ENCODE measurements at places on chromosomes 3 and 15.

GRCh38 chr15:74277242-74277810, 41.2 kb downstream of the CCDC33 start:
- DNase-seq: no peak

DNA sequence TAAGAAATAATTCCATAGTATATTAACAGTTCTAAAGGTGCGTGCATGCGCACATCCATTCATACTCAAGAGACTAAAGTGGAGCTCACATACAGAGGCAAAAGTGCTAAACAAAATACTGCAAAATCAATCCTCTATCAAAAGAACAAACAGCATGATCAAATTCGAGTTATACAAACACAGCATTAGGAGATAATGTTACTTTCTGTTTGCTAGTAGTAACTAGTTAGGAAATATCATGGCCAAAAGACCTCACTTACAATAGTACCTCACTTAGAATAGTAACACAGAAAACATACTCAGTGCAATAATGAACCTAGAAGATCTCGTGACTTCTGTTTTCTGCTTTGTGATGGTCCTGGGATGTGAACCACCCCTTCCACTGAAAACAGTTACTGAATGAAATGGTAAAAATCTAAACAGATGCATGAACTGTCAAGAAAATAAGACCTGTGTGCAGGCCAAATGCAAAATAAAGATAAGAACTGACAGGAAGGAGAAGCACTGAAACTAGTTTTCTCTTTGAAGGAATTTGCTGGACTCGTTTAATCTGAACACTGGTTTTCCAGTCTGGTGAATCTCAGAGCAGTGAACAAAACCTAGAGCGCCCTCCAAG, 20.9 kb upstream of the CEMIP start:
- no peak for DNase-seq

- no peak for DNase-seq
These were observed 135.8 kb upstream of the PRR23C start for GRCh38 chr3:139180489-139180888.

GRCh38 chr3:7585052-7585451, 724.1 kb downstream of the GRM7 start:
- no peak for DNase-seq

GRCh38 chr3:20073683-20074082, 33.4 kb downstream of the KAT2B start:
- no peak for DNase-seq

DNA sequence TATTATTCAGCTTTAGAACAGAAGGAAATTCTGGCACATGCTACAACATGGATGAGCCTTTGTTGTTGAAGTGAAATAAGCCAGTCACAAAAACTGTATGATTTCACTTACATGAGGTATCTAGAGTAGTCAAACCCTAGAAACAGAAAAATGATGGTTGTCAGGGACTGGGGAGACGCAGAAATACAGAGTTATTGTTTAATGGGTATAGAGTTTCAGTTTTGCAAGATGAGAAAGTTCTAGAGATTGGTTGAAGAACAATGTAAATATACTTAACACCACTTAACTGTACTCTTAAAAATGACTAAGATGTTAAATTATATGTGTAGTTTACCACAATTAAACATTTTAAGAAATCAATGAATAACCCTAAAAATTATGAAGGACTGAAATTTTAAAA, 15.8 kb downstream of the SPTSSB start:
- DNase-seq: no peak

GRCh38 chr15:79966634-79967297, 4.2 kb downstream of the BCL2A1 start:
- DNase-seq: no peak

DNA sequence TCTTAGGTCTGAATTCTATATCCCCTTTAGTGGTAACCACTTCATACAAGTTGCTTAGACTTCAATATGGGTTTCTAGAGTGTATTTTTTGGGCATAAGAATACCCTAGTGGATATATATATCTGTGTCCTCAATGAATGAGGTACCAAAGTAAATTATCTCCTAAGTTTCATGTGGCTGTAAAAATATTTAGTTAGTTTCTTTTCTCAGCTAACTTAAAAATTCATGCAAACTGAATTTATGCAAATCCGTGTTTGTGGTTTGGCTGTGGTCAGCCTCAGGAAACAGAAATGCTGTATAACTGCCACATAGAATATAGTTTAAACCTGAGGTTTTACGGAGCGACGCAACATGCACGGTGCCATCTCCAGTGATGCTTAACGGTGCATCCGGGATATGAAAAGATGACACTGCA, 80.3 kb downstream of the PEX5L start:
- no peak for DNase-seq

GRCh38 chr3:137264071-137264820, 306.5 kb downstream of the IL20RB start:
- no peak for DNase-seq

DNA sequence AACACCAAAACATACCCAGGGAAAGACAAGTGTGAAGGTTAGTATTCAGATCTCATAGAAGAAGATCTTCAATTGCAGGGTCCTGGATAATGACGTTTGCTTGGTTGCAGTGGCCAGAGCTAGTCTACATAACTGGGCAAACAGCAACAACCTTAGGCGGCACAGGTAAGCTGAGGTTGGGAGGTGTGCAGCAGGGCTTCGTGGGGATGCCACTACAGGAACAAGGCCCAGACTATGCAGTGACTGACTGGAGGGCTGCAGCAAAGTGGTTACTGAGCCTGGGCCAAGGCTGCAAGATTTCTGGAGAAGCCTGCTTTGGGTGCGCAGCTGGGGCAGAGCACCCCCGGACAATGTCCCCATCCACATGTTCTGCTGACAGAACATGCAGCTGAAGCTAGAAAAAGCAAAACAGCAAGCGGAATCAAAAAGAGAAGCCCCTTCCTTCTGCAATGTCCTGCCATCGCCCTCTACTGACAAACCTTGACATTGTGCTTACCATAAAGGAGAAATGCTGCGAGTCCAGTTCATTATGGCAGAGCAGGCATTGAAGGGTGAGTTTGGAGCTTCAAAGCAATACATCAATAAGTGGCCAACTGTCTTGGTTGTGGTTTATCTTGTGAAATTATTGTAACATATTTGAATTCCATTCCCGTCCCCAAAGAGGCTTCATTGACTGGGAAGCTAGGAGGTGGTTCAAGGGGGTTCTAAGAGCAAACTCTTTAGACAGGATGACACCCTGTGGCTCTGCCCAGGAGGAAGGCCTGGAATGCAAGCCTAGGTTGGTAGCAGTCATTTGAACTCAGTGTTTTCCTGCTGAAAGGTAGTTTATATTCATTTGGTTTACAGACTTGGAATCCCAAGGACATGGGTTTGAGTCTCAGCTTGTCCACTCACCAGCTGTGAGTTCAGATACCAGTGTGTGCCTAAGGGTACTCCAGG, 217.0 kb downstream of the PDCD6IP start:
- DNase-seq: no peak

- no peak for DNase-seq
These were observed 47.0 kb downstream of the PSMD6 start for GRCh38 chr3:63976161-63976871.

DNA sequence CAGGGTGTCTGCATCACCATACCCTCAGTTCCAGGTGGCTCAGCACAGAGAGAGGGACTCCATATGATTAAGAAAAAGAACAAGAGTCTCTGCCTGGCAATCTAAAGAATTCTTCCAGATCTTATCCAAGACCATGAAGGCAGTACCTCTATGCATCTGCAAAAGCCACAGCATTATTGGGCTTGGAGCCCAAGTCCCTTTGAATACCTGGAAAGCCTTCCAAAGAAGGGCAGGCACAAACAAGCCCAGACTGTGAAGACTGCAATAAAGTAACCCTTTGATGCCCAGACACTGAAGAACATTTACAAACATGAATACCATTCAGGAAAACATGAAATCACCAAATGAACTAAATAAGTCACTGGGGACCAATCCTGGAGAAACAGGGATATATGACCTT, 60.9 kb upstream of the DIPK2A start:
- DNase-seq: no peak

GRCh38 chr3:180117381-180118163, 80.8 kb upstream of the PEX5L start:
- DNase-seq: no peak

GRCh38 chr3:103002425-103003176, 567.8 kb downstream of the ZPLD1 start:
- no peak for DNase-seq

GRCh38 chr3:115071601-115072000, 75.5 kb downstream of the ZBTB20 start:
- no peak for DNase-seq

- no peak for DNase-seq
These were observed 1256.5 kb downstream of the SI start for GRCh38 chr3:163821841-163822240.

- DNase-seq: no peak
These were observed 20.4 kb downstream of the ARPP21 start for GRCh38 chr3:35659768-35660167.

DNA sequence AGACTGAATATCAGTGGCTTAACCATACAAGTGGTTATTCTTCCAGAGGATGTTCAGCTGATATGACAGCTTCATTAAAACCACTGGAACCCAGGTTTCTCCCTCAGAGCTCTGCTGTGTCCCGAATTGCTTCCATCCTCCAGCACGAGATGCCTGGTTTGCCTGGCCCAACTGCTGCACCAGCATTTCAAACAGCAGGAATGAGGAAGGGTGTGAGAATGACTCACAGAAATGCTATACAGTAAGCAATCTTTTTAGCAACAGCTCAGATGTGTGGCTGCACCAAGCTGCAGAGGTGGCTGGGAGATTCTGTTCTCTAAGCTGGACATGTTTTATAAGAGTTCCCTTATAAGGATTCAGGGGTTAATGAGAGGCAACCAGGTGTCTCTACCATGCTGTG, 271.0 kb downstream of the GABRG3 start:
- DNase-seq: no peak

DNA sequence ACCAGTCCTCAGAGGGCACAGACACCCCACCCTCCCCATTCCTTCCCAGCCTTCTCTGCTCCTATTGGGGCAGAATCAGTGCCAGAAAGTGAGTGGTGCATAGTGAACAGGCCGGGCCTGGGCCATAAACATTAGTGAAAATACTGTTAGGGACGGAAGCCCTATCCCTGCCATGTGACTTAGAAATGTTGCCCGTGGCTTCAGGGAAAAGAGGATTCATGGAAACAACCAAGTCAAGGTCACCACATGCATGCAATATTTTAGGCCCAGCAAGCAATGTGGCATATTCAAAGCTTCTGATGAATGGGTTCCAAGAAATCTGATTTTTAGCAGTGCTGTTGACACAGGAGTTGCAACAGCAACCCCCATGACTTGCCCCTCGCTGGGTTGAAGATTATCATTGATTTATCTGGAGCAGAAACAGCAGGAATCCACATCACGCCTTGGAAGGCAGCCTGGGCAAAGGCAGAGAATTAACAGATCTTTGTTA, 52.3 kb downstream of the CCNL1 start:
- DNase-seq: no peak

GRCh38 chr3:136819731-136820679, 1.1 kb downstream of the SLC35G2 start:
- peak; percentile 20 for DNase-seq

GRCh38 chr3:39528844-39529243, 61.4 kb downstream of the MOBP start:
- DNase-seq: no peak

GRCh38 chr3:144462337-144462736, 490.7 kb downstream of the DIPK2A start:
- DNase-seq: no peak

GRCh38 chr15:42704492-42704926, 32.4 kb downstream of the CDAN1 start:
- DNase-seq: peak; percentile 70

DNA sequence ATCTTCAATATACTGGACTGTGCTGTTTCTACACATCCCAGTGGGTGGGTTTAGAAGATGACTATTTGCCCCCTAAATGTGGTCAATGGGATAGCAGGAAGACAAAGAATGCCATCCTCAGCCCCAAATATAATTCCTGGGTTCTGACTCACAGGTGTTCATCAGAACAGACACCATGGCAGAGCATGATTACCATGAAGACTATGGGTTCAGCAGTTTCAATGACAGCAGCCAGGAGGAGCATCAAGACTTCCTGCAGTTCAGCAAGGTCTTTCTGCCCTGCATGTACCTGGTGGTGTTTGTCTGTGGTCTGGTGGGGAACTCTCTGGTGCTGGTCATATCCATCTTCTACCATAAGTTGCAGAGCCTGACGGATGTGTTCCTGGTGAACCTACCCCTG, 3.0 kb downstream of the CXCR6 start:
- DNase-seq: peak; percentile 16

DNA sequence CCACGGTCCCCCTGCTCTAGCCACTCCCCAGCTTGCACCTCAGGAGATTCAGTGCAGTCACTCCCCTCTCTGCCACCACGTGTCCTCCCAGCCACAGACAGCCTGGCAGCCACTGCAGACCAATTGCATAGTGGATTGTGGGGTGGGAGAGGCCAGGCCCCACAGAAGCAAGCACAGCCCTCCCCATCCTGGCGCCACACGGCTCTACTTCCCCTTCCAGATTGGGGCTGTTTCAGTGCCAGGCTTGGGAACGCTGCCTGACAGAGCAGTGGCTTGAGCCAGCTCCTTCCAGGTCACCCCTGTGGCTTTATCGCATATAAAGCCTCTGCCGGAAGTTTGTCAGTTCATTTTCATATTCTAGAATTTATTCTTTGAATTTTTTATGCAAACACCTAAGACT, 90.7 kb downstream of the TMEM266 start:
- DNase-seq: no peak

DNA sequence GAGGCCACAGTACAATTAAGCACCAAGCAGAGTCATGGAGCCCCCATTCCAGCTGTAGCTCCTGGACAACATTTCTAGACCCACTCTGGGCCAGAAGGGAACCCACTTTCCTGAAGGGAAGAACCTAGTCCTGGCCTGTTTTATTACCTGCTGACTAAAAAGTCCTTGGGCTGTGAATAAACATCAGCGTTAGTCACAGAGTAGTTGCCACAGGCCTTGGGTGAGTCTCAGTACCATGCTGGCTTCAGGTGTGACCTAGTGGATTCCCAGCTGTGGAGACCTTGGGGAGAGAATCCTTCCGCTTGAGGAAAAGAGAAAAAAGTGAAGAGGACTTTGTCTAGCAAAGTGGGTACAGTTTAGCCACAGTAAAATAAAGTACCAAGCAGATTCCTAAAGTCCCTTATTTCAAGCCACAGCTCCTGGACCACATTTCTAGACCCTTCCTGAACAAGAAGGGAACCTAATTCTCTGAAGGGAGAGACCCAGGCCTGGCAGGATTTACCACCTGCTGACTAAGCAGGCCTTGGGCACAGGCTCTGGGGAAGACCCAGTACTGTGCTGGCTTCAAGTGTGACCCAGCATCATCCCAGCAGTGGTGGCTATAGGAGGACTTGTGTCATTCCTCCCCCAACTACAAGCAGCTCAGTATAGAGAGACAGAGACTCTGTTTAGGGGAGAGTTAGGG, 118.3 kb upstream of the KCNH8 start:
- no peak for DNase-seq

DNA sequence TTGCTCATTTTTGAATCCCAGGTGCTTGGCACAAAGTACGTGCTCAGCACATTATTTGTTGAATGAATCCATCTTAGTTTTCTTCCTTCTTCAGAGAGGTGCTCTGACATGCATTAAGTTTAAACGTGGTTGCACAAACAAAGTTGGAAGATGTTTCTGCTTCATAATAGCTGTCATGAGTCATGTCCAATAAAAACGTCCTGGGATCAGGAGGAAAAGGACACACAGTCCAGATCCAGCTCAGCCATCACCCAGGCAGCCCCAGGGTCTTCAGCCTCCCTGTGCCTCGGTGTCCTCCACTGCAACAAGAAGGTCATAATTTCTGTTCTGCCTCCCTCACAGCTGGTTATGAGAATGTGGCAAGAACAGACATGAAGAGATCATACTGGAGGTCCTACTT, 55.4 kb downstream of the CCNL1 start:
- DNase-seq: no peak

Measured in CD4-positive, alpha-beta T cell treated with Interleukin-2 at 100 ng/mL for 4 hours (primary cell).